ENCODE measurements at places on chromosomes 16 and 17.

GRCh38 chr16:79363035-79363434 lies 237.5 kb downstream of the MAF start:
- H3K36me3 ChIP-seq: peaks cover 4% of the 10 kb centered on the region
- no peak for DNase-seq
- H3K4me1 ChIP-seq: peaks cover 17% of the 10 kb centered on the region
- peaks cover 3% of the 10 kb centered on the region for H3K27me3 ChIP-seq
- H3K4me3 ChIP-seq: no peak overlapping the region

DNA sequence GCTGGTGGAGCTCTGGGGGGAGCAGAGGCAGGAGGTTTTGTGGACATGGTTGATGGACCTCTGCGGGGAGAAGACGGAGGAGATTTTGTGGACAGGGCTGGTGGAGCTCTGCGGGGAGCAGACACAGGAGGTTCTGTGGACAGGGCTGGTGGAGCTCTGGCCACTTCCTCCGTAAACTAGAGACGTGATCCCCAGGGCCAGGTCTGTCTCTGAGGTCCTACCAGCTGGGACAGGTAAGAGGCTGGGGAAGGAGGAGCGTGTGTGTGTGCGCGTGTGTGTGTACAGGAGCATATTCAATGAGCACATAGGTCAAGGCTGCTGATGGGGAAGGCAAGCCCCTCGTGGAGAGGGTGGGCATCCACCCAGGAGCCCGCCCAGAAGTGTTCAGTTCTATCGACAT lies 20.6 kb downstream of the RPH3AL start:
- H3K4me1 ChIP-seq: peaks cover 4% of the 10 kb centered on the region
- H3K27ac ChIP-seq: no peak overlapping the region
- H3K27me3 ChIP-seq: peaks cover 34% of the 10 kb centered on the region
- no peak for DNase-seq
- no peaks in the 10 kb centered on the region for H3K36me3 ChIP-seq

DNA sequence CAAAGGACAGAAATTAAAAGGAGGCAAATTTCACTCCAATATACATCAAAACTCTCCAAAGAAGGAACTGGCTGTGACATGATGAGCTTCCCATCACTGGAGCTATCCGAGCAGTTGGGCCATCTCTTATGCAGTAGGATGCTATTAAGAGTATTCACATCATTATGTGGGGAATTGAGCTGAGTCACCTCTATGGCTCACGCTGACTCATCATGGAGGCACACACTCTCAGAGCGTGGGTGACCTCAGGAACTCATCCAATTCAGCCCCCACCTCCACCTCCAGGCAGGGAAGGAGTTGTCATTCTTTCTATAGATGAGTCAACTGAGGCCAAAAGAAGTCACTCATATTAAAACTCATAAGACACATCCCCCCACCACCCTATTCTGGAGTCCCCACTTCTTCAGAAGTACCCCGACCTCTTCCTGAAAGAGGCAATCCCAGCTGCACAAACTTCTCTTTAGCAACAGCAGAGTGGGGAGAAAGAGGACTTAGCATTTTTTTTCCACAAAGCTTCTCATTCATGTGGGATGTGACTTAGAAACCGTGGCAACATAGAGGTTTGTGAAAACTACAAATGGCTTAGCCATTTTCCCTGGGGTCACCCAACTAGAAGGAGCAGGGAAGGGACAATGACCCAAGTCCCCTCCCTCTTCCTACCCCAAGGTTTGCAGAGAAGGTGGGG lies 32.5 kb downstream of the ABCC12 start:
- no peak overlapping the region for H3K27ac ChIP-seq
- no peak overlapping the region for H3K4me3 ChIP-seq
- peak; percentile 40 for DNase-seq
- no peaks in the 10 kb centered on the region for H3K36me3 ChIP-seq

- no peak overlapping the region for H3K4me3 ChIP-seq
- no peak for DNase-seq
- H3K27ac ChIP-seq: no peak overlapping the region
- H3K4me1 ChIP-seq: no peaks in the 10 kb centered on the region
Observed at GRCh38 chr16:85527042-85527766, 85.9 kb upstream of the GSE1 start.

- H3K27ac ChIP-seq: no peak overlapping the region
- H3K4me3 ChIP-seq: no peak overlapping the region
- peaks cover 7% of the 10 kb centered on the region for H3K27me3 ChIP-seq
Observed at GRCh38 chr16:87809150-87809902, 43.5 kb upstream of the KLHDC4 start.

DNA sequence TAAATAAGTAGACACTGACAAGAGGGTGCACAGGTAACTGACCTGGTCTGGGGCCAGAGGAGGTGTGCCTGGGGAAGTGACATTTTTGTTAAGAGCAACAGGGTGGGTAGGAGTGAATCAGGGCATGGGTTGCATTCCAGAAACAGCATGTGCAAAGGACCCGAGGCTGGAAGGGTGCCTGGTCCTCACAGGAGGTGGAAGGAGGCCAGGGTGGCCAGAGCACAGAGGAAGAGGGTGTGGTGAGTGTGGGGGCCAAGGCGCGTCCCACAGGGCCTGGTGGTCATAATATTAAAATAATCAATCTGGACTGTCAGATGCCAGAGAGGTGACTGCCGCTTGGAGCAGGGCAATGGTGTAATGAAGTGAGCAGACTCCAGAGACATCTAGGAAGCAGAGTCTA lies 14.3 kb downstream of the ARHGAP23 start:
- H3K36me3 ChIP-seq: no peaks in the 10 kb centered on the region
- H3K4me1 ChIP-seq: no peaks in the 10 kb centered on the region
- no peak overlapping the region for H3K27ac ChIP-seq

- no peak for DNase-seq
- H3K27ac ChIP-seq: no peak overlapping the region
Observed at GRCh38 chr17:69869667-69870066, 205.4 kb upstream of the KCNJ16 start.

DNA sequence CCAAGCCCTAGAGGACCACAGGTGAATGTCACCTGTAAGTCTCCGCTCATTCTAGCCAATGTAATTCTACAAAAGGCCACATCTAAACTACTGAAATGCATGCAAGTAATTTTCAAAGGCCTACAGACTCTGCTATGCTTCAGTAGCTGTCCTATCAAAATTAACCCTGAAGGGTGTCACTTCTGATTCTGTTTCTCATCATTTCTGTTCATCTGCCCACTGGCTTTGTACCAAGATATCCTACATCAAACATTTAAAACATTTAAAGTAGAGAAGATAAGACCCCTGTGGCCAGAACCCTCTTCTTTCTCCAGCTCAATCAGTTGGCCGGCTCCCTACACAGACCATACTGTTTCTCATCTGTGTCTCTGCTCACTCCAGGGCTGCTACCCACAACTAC lies 21.5 kb downstream of the PHF12 start:
- H3K4me3 ChIP-seq: no peak overlapping the region
- peaks cover 50% of the 10 kb centered on the region for H3K4me1 ChIP-seq
- peaks cover 83% of the 10 kb centered on the region for H3K36me3 ChIP-seq
- DNase-seq: no peak

DNA sequence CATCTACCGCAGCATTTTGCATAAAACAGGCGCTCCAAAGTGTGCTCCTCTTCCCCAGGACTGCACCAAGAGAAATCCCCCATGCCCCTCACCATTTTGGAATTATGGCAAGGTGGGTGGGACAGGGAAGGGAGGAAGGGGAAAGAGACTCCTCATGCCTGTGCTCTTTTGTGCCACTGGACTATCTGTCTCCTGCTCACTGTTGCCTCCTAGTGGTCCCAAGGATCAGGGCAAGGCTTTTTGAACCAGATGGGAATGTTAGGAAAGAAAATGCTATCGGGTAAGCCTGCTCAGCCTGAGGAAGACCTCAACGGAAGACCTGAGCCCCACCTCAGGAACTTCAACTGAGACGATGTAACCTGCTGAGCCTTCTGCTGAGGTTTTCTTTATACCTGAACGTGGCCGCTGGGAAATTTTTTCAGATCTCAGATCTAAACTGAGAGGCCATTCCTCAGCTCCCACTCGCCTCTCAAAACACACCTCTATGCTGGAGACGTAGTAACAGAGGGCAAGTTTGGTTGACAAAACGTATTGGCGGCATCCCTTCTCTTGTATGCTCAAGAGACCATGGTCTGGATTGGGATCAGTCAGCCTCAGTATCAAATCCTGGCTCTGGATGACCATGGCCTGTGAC lies 58.3 kb downstream of the SPACA3 start:
- no peaks in the 10 kb centered on the region for H3K36me3 ChIP-seq
- DNase-seq: peak; percentile 48
- H3K4me3 ChIP-seq: no peak overlapping the region
- peaks cover 11% of the 10 kb centered on the region for H3K27me3 ChIP-seq
- no peaks in the 10 kb centered on the region for H3K4me1 ChIP-seq

Measured in activated CD4-positive, alpha-beta memory T cell treated with anti-CD3 and anti-CD28 coated beads, Interleukin-2, amount 10 ng/mL, durations not matched to agents 7 days and 5 days (primary cell).